ENCODE measurements at places on chromosomes 13 and 19.

- DNase-seq: no peak
These were observed 3.7 kb upstream of the CSNK1A1L start for GRCh38 chr13:37109051-37109678.

GRCh38 chr13:99961636-99962035 is 9.9 kb downstream of the ZIC5 start:
- DNase-seq: no peak

DNA sequence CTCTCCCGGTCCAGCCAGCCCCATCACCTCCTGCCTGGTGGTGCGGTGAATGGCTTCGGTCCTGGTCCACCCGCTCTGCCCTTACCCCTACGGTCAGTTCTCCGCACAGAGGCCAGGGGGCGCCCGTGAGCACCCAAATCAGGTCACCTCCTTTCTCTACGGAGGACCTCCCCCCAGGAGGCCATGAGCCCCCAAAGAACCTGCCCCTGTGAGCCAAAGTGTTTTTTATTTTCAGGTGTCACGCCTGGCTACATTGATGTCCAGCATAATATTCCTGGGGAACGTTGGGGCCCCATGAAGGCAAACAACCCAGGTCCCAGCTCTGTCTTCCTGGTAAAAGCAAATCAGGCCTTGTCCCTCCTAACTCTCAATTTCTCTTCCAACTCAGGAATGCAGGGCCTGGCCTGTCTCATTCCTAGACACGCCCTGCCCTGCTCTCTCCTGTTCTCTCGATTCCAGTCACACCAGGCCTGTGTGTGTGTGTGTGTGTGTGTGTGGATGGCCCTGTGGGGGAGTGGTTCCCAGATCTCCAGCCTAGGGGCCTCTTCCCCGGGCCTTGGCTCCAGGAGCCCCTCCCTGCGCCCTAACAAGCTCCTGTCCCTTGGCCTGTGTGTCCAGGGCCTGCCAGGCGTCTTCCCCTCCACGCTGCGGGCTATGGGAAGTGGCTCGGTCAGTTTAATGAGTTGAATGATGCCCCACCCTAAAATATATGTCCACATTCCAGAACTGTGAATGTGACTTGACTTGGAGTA is 9.7 kb upstream of the GIPC1 start:
- no peak for DNase-seq

DNA sequence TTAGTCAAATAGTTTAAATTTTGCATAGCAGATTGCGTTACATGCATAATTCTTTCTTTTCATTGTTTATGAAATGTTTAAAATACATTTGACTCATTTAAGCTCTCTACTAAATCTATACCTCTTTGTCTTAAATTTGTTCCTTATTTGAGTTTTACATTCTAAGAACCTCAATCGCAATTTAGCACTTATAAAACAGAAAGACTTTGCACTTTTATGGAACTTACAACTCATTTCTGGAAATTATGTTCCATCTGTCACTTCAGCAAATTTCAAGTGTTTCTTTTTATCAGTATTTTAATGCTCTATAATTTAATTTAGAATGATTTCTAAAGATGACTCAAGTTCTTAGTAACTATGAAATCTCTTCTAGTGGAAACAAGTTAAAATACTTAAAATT is 1505.8 kb upstream of the SPRY2 start:
- DNase-seq: no peak

DNA sequence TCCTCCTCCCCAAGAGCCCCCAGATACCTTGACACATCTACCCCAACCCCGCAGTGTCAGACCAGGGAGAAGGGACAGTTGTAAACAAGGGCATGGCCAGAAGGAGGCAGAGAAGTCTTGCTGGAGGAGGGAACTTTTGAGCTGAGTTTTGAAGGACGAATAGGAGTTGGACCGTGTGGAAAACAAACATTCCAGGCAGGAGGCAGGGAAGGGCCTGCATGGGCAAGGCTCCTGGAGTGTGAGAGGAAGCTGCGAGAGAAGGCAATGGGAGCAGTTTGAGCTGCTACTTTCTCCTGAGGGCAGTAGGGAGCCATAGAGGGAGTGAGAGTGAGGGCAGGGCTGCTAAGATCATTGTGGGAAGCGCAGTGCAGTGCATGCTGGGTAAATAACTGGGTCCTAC is 23.3 kb downstream of the IL12RB1 start:
- DNase-seq: no peak

GRCh38 chr13:81480634-81481033 is 1139.7 kb upstream of the SPRY2 start:
- DNase-seq: no peak

- no peak for DNase-seq
These were observed 962 bp upstream of the IRS2 start for GRCh38 chr13:109787135-109787954.

GRCh38 chr19:2863816-2864215 is 3.3 kb upstream of the ZNF556 start:
- DNase-seq: no peak

DNA sequence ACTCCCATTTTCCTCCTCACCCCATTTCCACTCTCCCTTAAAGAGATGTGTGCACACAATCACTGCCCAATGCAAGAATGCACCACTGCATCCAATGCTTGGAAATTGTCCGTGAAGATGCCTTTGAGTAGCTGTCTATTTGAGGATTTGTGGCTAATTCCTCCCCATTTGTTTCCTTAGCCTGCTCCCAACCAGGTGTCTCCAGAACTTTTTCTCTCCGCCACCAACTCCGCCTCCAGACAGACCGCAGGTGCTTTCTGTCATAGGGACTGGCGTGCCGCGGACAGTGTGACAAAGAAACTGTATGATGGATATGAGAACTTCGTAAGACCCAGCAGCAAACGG is 461 bp upstream of the TM9SF2 start:
- DNase-seq: no peak

- no peak for DNase-seq
These were observed 98.7 kb downstream of the COL4A2 start for GRCh38 chr13:110405597-110406450.

DNA sequence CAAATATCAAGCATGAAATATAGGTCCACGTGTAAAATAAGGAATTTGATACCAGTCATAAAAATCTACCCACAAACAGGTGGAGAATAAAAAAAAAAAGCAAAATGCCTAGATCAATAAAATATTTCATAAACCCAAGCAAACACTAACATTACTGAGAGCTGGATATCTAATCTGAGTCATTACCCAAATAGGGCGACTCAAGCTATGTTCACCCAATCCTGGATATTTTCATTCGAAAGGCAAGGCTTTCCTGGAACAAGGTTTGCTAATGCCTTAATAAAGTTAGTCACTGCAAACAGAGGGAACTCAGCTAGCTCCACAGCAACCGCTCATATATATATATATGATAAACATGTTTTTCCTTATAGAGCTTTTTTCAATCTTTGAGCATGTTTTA is 33.5 kb upstream of the TM9SF2 start:
- no peak for DNase-seq

DNA sequence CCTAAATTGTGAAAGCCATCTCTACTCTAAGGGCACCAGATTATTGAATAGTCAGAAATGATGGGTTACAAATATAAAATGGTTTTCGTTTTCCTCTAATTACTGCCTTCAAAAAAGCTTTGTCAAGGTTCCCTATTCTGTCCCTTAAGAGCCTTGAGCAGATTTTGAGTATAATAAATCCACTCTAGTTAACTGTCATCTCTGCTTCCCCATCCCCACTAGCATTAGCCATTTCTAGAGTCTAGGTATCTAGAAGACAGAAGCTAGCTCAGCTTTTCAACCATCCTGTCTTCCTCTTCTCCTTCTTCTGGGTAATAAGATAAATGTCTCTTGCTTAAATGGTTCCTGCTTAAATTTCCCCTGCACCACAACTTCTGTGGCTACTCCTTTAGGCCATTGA is 290.4 kb downstream of the DACH1 start:
- no peak for DNase-seq

GRCh38 chr13:50401721-50402465 is 386.6 kb downstream of the KCNRG start:
- no peak for DNase-seq

- DNase-seq: no peak
These were observed 930 bp upstream of the FBN3 start for GRCh38 chr19:8150178-8150865.

DNA sequence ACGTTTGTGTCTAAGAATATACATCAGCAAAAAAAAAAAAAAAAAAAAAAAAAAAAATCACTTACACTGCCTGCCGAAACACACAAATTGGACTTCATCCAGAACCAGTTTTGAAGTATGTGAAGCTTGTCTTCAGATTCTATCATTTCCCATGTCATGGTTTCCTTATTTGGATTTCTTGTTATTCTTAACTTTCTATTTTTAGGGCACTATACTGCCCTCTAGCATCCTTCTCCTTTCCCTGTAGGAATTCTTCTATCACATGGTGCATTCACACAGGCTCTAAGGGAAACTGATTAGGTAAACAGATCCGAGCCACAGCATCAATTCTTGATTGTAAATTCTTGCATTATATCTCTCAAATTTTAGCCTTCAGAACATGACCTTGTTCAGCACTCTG is 1507.5 kb downstream of the OLFM4 start:
- DNase-seq: peak; percentile 8

Data from retinal pigment epithelial cell (primary cell).